Cortex of kidney (tissue), 1 donor: ENCODE measurements at places on chromosomes 1 and 21.

DNA sequence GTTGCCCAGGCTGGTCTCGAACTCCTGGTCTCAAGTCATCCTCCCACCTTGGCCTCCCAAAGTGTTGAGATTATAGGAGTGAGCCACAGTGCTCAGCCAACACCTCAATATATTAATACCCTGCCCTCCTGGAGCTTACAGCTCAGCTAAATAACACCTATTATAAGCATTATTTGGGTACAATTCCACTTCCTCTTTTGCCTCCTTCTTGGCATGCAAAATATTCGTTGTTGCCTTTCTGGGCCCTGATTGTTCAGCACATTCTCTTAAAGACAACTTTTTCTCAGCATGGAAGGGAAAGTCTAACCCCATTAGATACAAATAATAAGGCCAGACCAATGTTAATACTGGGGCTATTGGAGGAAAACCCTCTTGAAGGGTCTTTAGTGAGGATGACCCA is 2.8 kb downstream of the PAQR7 start:
- DNase-seq, result no peak

DNA sequence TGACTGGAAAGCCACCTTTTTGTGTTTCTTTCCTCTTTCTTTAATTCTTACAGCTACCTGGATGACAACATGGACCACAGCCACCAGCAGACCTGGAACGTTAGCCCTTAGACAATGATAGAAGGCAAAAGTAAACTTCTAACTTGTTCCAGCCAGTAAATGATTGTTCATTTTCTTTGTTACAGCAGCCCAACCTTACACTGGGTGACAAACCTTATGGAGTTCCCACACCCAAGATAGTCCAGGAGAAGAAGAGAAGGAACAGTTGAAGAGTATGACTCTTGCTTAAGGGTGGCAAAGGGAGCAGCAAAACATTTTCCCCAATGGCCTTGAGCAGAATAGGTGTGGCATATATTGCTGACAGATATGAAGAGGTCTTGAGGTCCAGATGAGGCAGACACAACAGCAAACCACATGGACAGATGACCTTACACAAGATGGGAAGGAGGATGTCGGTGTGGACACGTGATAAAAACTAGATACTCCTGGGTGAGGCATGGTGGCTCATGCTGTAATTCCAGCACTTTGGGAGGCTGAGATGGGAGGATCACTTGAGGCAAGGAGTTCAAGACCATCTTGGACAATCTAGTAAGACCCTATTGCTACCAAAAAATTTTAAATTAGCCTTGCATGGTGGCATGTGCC is 11.8 kb upstream of the FAM76A start:
- no peak for DNase-seq

DNA sequence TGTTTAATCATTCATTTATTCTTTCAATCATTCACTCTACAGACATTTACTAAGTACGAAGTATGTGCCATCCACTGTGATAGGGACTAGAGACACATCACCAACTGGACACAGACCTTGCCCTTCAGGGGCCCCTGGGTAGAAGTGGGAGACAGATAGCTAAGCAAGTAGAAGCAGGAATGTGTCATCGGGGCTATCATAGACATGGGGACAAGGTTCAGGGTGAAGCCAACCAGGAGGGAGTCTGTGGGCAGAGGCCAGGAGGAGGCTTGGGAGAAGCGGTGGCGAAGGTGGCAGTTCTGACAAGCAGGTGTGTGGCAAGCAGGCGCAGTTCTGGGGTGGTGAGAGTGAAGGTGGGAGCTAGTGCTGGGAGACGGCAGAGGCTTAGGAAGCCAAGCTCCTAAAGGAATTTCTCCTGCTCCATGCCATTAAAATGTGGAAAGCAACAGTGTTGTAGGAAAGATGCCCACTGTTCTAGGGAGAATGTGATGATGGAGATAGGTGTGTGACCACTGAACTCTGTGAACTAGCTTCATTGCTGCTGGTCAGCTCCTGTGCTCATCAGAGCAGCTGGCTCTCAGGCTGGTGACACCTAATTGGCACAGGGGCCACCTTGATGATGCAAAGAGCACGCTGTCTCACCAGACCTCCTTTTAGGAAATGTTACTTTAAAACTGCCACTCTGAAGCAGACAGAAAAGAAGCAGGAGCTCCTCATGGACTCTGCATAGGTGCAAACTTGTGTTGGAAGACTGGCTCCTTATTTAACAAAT is 79.7 kb upstream of the LPGAT1 start:
- DNase-seq, result no peak

DNA sequence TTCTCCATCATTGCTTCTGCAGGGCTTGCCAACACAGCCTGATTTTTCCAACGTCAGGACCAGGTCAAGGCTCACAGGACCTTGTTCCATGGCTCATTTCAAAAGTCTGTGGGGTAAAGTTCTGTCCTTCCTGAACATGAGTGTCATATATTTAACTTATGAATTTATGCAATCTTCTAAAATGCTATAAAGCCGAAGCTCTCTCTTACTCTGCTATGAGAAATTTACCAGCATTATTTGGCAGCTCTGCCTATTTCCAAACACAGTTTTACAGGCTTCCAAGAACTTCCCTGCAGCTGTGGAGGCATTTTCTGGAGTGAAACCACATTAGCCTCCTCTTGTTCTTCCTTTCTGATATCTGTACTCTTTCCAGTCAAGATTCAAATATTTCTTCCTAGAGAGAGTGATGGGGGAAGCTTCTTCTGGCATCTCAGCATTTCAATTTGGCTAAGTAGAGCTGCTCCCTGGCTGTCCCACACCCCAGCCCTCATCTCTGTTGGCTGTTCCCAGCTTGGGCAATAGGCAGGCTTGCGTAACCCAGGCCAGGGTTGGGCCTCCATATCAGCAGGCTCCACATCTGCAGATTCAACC is 15.6 kb upstream of the HMGCS2 start:
- DNase-seq, result no peak

DNA sequence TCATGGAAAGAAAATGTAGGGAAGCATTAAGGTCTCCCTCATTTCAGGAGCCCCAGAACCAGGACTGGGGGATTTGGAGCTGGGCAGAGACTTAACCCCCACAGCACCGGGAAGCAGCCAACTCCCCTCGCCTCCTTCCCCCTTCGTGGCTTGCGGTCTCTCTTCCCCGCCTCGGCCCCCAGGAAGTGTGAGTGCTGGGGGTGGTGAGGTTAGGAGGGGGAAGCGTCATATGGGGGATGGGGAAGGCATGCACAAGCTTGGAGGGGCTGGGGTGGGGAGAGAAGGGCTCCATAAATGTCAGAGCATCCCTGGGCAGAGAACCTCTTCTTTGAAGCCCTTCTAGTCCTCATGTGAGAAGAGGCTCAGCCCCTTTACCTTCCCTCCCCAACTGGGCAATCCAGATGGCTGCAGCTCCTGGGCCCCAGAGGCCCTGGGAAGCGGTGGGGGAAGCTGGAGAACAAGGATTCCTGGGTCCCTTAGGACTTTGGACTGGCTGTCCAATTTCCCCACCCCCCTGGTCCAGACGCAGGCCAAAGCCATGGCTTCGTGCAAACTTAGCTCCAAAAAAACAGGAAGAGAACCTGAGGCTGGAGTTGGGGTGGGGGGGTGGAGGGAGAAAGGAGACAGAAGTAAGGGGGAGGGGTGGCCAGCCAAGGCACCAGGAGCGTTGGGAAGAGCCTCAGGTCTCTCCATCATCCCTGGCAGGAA is 7.8 kb downstream of the ZBTB7B start:
- DNase-seq, result no peak

- DNase-seq, result no peak
Measured at GRCh38 chr1:207917080-207917479, 6.2 kb upstream of the CD34 start.

GRCh38 chr1:15304708-15305467 is 57.9 kb downstream of the FHAD1 start:
- DNase-seq, result no peak

GRCh38 chr21:33691945-33692603 is 49.8 kb downstream of the ITSN1 start:
- no peak for DNase-seq

DNA sequence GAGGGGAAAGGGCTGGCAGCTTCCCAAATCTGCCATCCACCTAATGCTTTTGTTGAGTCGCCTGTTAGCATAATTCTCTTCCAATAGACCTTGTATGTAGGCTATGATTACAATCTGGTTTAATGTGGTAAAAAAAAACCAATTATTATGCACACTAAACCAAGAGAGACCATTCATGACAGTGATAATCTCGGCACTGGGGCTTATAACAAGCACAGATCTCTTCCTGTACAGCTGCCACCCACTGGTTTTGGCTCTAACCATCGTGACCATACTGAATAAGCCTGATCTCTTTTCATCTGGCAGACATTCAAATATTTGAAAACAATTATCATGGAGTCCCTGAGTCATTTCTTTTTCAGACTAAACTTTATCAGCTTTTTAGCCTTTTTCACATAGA is 12.0 kb upstream of the SYT14 start:
- DNase-seq, result no peak

GRCh38 chr1:215660259-215660658 is 93.2 kb downstream of the KCTD3 start:
- no peak for DNase-seq

GRCh38 chr1:108534759-108535158 is 25.1 kb upstream of the EEIG2 start:
- DNase-seq, result no peak

- no peak for DNase-seq
Measured at GRCh38 chr1:224739997-224740684, 124.0 kb downstream of the CNIH3 start.

DNA sequence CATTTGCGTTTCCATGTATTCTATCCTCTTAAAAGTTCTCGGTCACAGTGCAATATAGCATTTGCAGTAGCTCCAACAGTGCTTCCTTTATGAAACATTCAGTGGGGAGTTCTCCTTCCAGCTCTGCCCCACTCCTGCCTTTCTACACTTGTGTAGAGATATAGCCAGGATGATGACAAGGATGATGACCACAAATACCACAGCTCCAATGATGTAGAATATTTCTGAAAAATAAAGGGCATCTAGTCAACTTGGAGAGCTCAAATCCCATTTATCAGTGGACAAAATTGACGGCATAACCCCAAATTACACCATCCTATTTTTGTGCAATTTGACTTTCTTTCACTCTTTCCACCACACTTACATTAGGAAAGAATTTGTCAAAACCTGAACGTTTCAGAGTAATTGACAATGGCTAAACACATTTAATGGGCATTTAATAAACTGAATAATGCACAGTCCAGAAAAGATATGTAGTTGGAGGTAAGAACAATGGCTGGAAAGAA is 11.1 kb downstream of the F3 start:
- DNase-seq, result no peak

DNA sequence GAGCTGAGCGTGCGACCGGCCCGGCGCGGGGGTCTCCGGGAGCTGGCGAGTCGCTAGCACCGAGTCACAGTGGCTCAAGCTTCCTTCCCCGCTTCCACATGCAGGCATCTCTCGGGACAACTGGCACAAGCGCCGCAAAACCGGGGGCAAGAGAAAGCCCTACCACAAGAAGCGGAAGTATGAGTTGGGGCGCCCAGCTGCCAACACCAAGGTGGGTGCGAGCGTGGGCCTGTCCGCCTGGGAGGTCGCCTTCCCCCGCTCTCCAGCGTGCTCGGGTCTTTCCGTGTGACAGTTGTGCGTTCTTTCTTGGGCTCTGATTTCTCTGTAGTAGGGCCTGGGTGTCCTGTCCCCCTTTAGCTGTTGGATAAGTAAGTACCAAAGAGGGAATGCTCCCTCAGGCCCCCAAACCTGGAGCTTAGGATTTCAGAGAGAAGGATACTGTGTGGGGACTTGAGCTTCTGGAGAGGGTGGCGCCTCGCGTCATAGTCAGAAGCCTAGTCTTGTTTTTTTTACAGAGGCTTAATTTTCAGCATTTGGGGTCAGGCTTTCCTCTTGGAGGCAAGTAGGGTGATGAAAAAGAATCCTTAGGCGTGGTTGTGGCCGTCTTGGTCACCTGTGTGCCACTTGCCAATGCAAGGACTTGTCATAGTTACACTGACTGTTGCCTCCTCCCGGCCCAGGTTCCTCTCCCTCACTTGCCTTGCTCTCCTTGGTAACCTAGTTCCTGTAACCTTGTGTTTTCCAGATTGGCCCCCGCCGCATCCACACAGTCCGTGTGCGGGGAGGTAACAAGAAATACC is 790 bp downstream of the RPS8 start:
- DNase-seq, result no peak

- no peak for DNase-seq
Measured at GRCh38 chr1:30704271-30704670, 19.1 kb downstream of the MATN1 start.

DNA sequence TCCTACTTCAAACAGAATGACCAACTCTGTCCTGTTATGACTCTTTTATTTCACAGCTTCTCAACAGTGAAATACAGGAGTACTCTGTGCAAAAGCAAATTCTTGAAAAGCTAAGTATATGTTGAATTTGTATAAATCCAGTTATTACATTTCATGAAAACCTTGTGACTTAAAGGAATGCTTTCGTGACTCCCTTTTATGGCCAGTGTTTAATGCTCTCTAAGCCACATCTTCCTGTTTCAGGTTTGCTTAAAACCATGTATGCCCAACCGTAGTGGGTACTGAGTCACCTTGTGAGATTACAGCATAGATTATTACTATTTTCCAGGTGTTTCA is 40.2 kb upstream of the KIF1B start:
- no peak for DNase-seq

GRCh38 chr1:1167398-1167821 is 6.3 kb upstream of the TTLL10 start:
- DNase-seq, result no peak

DNA sequence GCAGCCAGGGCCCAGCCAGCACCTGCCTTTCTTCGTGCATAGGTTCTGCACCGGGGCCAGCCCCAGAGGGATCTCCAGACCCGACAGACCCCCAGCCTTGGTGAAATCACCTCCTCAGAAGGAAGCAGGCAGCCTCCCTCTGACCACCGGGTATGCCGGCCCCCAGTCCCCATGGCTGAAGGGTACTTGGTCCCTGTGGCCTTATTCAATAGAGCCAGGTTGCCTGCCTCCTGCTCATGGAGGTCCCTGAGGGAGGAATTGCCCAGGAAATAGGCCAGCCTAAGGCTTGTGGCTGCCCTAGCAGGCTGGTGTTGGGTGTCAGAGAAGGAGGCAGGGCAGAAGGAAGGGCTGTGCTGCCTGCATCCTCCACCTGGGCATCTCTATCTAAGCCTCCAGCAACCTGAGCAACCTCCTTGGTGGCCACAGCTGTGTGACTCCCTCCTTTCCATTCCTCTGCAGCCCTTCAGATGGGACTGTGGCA is 338.2 kb upstream of the VAMP3 start:
- DNase-seq, result no peak

DNA sequence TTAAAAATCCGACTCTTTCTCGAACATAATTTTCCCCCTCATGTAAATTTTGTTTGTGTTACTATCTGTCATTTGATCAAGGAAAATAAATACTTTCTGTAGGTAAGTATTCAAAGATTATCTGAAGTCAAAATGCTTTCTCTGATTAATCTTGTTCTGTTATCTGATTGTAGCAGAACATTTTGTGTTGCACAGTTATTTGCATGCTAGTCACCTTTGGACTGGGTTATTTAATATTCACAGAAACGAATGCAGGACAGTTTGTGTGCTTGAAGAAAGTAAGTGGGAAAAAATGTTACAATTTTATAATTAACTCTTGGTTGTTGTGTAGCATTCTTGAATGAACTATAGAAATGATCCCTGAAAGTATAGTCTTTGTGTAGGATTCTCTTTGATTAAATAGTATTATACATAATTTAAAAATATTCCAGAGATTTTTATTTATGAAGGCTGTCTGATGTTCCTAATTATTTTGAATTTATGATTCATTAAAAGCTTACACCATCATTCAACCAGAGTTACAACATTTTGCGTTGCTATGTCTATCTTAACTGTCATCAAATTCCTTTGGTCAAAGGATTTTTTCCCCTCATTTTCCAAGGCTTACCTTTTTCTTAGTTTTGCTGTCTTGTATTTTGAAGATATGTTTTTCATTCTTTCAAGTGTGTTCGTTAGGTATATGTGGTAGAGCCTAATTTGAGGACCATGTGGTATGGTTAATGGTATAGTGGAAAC is 176.6 kb downstream of the GIPC2 start:
- DNase-seq, result no peak

- DNase-seq, result no peak
Measured at GRCh38 chr1:231860221-231861088, 233.9 kb downstream of the DISC1 start.
